ENCODE measurements at places on chromosomes 2 and 18.

DNA sequence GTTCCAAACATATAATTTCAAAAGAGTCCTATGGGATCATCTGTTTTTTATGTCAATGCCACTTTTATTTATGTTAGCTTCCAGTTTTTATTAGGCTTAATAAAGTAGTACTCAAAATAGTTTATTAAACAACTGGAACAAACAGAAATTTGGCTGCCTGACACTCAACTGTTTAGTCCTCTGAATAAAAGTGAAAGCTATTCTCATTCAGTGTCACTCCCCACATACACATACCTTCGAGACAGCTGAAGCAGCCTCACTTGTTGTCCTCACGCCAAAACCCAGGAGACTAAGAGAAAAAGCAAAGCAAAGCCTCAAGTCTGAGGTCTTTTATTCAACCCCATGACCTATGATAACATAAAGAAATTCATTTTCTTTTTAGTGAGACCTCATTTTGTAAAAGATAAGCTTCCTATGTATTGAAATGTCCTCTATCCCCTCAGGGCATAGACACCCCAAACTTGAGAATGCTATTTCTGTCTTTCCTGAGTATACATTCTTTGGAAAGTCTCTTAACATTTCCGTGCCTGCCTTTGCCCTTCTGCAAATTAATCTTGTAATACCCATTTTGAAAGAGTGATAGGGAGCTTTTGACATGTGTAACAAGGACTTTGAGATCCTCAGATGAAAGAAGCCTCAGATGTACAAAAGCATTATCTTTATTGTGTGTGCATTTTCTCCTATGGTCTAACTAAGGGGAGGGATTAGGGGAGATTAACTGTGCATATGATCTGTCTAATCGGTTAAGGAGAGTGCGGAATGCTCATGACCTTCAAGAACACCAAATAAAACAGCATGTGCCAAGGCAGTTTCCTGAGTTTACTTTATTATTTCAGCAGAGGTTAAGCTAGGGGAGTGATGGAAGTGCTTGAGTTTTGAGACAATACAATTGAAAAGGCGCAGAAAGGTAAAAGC lies 1523.7 kb upstream of the PIK3C3 start:
- no peak for DNase-seq

GRCh38 chr18:31791817-31792579 lies 31.3 kb upstream of the SLC25A52 start:
- no peak for DNase-seq

DNA sequence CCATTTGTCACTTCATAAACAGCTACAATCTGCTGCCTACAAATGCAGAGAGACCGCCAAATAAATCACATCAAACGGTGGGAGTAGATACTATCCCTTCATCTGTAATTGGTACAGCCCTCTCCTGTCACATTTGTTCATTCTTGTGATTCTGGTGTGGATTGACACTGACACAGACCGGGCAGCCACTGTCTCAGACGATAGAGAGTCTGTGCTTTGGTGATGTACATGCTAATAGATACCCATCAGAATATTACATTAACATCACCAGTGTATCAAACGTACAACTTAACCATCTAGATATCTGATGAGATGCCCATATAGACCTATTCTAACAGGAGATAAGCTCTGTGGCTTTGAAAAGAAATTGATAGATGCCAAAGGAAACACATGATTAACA lies 419.7 kb upstream of the ZEB2 start:
- no peak for DNase-seq

- DNase-seq = no peak
These were observed 37.9 kb downstream of the ODC1 start for GRCh38 chr2:10410001-10410822.

DNA sequence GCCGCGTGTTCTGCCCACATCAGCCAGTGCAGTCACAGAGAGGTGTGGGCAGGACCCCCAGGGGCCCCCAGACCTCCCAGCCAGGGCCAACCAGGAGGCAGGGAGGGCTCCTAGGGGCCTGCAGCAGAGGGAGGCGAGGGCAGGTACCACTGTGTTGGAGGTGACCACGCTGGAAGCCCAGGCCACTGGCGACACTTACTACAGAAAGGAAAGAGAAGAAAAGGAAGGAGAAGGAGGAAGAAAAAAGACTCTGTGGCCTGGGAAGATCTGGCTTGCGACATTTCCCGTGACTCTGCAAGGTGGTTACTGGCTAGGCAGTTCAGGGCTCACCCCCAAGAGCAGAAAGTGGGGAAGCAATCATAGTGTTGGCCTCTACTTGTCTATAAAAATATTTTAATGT lies 98.1 kb upstream of the BCL2L11 start:
- DNase-seq = no peak

DNA sequence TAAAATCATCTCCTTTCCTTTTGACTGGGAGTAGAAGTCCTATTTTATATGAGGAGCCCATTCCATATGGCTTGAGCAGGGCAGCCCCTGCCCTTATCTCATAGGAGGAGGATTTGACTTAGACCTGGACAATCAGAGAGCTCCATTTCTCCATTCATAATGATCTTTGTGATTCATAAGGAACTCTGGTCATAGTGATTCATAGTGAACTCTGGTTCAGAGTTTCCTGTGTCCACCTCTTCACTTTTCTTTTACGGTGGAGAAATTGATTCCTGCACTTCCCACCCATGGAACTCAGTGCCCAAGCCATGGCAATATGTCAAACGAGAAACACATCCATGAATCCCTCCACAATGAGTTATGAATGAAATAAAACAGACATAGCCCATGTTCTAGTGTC lies 12.8 kb upstream of the MYO3B start:
- no peak for DNase-seq

DNA sequence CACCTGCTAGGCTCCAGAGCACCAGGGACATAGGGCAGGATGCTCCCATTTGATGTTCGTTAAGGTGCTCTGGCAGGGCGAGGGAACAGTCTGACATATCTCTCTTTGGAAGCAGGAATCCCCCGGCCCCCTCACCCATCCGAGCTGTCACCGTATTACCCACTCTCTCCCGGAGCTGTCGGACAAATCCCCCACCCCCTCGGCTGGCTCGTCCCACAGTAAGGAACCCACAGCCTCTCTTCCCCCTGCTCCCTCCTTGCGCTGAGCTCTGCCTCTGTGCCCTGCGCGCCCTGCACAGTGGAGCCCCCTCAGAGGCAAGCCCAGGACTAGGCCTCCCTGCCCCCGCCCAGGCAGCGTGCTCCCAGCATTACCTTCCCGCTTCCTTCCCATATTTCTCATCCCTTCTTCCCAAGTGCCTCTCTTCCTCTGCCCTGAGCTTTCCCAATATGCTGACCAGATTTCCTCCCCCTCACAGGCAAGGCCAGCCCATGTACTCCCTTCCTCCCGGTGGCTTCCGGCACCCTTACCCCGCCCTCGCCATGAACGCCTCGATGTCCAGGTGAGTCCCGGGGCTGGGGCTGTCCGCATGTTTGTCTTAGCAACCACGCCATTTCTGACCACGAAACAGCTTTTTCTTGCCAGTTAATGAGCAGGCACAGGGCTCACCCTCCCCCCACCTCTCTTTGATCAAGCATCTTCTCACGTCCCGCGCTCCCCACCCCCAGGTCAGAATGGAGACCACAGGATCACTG lies 23.8 kb downstream of the TGOLN2 start:
- DNase-seq = no peak

- DNase-seq = no peak
These were observed 164.5 kb downstream of the PMAIP1 start for GRCh38 chr18:60064271-60064670.

DNA sequence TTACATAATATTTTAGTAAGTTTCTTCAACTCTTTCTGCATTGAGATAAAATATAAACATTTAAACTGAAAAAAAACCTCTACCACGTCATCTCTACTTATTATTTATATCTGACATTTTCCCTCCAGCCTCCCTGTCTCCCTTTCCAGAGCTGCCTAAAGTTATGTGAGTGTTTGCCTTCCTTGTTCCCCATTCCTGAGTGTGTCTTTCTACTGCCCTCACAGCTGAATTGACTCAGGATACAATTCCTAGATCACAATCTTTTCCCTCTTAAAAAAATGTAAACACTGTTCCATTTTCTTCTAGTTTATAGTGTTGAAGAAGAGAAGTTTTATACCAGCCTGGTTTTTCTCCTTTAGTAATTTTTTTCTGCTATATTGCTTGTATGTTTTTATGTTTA lies 5.3 kb downstream of the TRPM8 start:
- no peak for DNase-seq

DNA sequence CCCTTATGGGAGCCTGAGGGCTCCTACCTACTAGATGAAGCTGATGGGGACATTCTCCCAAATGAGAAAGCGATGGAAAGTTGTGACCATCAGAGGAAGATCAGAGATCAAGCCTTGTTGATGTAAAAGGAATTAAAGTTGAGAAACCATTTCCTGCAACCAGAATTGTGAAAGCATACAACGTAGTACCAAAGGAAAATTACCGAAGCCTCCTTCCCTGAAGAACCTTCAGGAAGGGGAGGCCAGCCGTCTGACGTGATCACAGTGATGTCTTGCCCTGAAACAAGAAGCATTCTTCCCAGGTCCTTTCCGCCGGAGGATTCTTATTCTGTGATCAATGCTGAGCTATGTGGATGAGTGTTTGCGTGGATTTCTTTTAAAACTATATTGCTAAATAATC lies 211.6 kb upstream of the TNP1 start:
- no peak for DNase-seq

GRCh38 chr2:223054193-223054781 lies 2.3 kb downstream of the KCNE4 start:
- DNase-seq = peak; percentile 92

- DNase-seq = peak; percentile 76
These were observed 41.4 kb downstream of the OXER1 start for GRCh38 chr2:42722320-42723190.

DNA sequence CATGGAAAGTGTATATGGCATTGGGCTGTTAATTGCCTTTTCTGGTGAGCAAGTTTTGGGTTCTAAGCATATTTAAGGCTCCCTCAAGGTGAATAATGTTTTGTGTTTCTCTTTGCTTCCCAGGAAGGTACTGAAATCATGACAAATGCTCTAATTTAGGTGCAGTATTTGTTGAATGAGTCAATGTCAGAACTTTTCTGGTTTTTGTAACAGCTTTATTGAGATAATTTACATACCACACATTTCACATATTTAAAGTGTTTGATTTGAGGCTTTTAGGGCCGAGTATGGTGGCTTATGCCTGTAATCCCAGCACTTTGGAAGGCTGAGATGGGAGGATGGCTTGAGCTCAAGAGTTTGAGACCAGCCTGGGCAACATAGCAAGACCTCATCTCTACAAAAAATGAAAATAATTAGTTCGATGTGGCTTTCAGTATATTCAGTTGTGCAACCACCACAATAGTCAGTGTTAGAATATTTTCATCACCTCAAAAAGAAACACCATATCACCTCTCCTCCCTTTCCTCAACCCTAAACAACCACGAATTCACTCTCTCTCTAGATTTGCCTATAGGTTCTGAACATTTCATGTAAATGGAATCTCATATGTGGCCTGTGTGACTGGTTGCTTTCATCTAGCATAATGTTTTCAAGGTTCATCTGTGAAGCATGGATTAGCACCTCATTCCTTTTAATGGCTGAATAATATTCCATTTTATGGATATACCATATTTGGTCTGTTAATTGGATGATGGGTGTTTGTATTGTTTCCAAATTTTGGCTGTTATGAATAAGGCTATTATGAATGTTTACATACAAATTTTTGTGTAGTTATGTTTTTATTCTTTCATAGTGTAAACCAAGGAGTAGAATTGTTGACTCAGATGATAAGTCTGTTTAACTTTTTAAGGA lies 54.9 kb downstream of the MGAT5 start:
- no peak for DNase-seq

Measured in tibial artery (tissue), 4 donors.